ENCODE measurements at places on chromosomes 5 and 9. TPM values are rescaled to one million over a fixed set of nuclear protein-coding genes. Genes with fewer than 3 reads are reported as not detected.
A peak's percentile ranks its signal among the peaks of the same experiment; 100 is the strongest.

GRCh38 chr5:67998709-67999261, 216.8 kb upstream of the PIK3R1 start:
- H3K4me3 ChIP-seq = peak overlapping the region; percentile 16
- H3K27ac ChIP-seq = peak overlapping the region; percentile 33
- no peaks in the 10 kb centered on the region for H3K27me3 ChIP-seq
- no peaks in the 10 kb centered on the region for H3K36me3 ChIP-seq
- H3K4me1 ChIP-seq = no peaks in the 10 kb centered on the region

GRCh38 chr9:77779010-77779409, 130.9 kb upstream of the GNA14 start:
- H3K36me3 ChIP-seq = no peaks in the 10 kb centered on the region
- no peak overlapping the region for H3K4me3 ChIP-seq

GLDC gene
- total RNA-seq = 20.3 TPM

DNA sequence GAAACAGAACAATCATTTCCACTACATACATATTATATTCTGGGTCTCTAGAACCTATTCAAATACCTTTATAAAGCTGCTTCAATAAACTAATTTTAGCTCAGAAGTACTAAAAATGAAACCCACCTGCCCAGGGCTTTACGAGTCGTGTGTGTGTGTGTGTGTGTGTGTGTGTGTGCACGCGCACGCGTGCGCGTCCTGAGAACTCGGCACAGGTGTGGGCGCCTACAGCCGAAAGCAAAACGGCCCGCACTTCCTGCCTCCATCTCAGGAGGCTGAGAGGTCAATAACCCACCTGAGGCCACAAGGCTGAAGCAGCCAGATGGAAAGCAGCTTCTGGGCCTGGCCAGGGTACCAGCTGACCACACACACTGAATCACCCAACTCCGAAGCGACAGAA, 3.0 kb downstream of the CLPTM1L start:
- H3K4me1 ChIP-seq = peaks cover 23% of the 10 kb centered on the region
- no peak for DNase-seq
- H3K36me3 ChIP-seq = peaks cover 70% of the 10 kb centered on the region
- no peak overlapping the region for H3K4me3 ChIP-seq
- H3K27ac ChIP-seq = no peak overlapping the region
- H3K27me3 ChIP-seq = no peaks in the 10 kb centered on the region

CHSY3 gene
- 13.7 TPM for total RNA-seq

DNA sequence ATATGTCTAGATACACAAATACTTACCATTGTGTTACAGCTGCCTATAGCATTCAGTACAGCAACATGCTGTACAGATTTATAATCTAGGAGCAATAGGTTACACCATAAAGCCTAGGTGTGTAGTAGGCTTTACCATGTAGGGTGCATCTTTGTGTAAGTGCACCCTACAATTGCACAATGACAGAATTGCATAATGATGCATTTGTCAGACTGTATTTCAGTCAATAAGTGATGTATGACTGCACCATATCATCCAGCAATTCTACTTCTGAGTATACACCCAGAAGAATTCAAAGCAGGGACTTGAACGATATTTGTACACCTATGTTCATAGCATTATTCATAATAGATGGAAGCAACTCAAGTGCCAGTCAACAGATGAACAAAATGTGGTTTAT, 100.4 kb upstream of the SLC44A1 start:
- H3K27ac ChIP-seq = no peak overlapping the region
- H3K4me3 ChIP-seq = no peak overlapping the region
- peaks cover 17% of the 10 kb centered on the region for H3K4me1 ChIP-seq
- H3K36me3 ChIP-seq = no peaks in the 10 kb centered on the region
- no peak for DNase-seq
- no peaks in the 10 kb centered on the region for H3K27me3 ChIP-seq

DNA sequence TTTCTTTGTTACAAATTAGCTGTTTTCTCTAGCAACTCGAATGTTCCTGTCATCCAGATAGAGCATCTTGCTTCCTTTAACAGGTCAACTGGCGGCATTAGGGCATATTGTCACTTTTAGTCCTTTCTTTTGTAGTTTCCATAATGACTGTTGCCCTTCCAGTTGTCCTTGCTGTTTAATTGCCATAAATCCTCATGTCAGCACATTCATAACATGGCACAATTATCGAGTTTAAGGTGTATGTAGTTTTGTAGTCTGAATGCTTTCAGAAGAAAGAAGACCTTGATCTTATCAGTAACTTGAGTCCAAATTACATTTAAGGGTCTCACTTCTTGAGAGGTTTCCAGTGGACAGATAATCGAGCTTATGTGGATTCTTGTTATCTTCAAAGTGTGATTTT, 161.7 kb upstream of the CDH12 start:
- H3K4me1 ChIP-seq = no peaks in the 10 kb centered on the region
- H3K36me3 ChIP-seq = no peaks in the 10 kb centered on the region
- H3K27ac ChIP-seq = no peak overlapping the region
- no peaks in the 10 kb centered on the region for H3K27me3 ChIP-seq

- no peaks in the 10 kb centered on the region for H3K27me3 ChIP-seq
- no peaks in the 10 kb centered on the region for H3K36me3 ChIP-seq
- peaks cover 7% of the 10 kb centered on the region for H3K4me1 ChIP-seq
Observed at GRCh38 chr5:147555176-147555575, 45.3 kb upstream of the DPYSL3 start.

FBP2 gene
- 8.0 TPM for total RNA-seq

BTNL8 gene
- 0.11 TPM for total RNA-seq

PLPP7 gene
- 9.8 TPM for total RNA-seq

- H3K36me3 ChIP-seq = no peaks in the 10 kb centered on the region
- no peak overlapping the region for H3K4me3 ChIP-seq
- DNase-seq = no peak
- no peak overlapping the region for H3K27ac ChIP-seq
- no peaks in the 10 kb centered on the region for H3K27me3 ChIP-seq
- H3K4me1 ChIP-seq = no peaks in the 10 kb centered on the region
Observed at GRCh38 chr5:76441890-76442673, 39.0 kb downstream of the IQGAP2 start.

GRCh38 chr9:134186471-134187109, 22.2 kb upstream of the RNU6ATAC start:
- H3K27me3 ChIP-seq = no peaks in the 10 kb centered on the region
- H3K27ac ChIP-seq = no peak overlapping the region
- DNase-seq = peak; percentile 1
- H3K4me3 ChIP-seq = no peak overlapping the region
- H3K4me1 ChIP-seq = peaks cover 33% of the 10 kb centered on the region

GRCh38 chr5:113320273-113320780, 114.5 kb downstream of the TSSK1B start:
- no peaks in the 10 kb centered on the region for H3K36me3 ChIP-seq
- no peaks in the 10 kb centered on the region for H3K4me1 ChIP-seq
- H3K27ac ChIP-seq = no peak overlapping the region
- no peaks in the 10 kb centered on the region for H3K27me3 ChIP-seq
- H3K4me3 ChIP-seq = no peak overlapping the region

SPINK7 gene
- not detected for total RNA-seq

- no peak overlapping the region for H3K27ac ChIP-seq
- no peak for DNase-seq
- H3K4me3 ChIP-seq = no peak overlapping the region
- no peaks in the 10 kb centered on the region for H3K36me3 ChIP-seq
- no peaks in the 10 kb centered on the region for H3K27me3 ChIP-seq
Observed at GRCh38 chr5:83911367-83911919, 190.8 kb upstream of the HAPLN1 start.

SLCO6A1 gene
- not detected for total RNA-seq

PCDHGA9 gene
- total RNA-seq = 10.9 TPM

LEAP2 gene
- 1.8 TPM for total RNA-seq

DNA sequence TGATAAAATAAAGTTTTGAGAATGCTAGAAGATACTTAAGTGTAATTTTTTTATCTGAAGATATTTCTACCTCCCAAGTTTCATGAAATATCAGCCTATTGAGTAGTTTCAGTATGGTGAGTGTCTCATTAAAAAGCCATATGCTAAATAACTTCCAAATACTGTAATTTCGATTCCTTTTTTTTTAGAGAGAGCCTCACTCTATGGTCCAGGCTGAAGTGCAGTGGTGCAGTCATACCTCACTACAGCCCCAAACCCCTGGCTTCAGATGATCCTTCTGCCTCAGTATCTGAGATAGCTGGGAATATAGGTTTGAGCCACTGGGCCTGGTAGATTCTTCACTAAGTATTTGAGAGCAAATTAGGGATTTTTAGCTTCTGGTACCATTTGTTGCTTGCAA, 24.5 kb downstream of the CDC42SE2 start:
- peaks cover 3% of the 10 kb centered on the region for H3K36me3 ChIP-seq
- H3K4me3 ChIP-seq = no peak overlapping the region
- no peak for DNase-seq
- no peaks in the 10 kb centered on the region for H3K4me1 ChIP-seq
- H3K27ac ChIP-seq = no peak overlapping the region

DNA sequence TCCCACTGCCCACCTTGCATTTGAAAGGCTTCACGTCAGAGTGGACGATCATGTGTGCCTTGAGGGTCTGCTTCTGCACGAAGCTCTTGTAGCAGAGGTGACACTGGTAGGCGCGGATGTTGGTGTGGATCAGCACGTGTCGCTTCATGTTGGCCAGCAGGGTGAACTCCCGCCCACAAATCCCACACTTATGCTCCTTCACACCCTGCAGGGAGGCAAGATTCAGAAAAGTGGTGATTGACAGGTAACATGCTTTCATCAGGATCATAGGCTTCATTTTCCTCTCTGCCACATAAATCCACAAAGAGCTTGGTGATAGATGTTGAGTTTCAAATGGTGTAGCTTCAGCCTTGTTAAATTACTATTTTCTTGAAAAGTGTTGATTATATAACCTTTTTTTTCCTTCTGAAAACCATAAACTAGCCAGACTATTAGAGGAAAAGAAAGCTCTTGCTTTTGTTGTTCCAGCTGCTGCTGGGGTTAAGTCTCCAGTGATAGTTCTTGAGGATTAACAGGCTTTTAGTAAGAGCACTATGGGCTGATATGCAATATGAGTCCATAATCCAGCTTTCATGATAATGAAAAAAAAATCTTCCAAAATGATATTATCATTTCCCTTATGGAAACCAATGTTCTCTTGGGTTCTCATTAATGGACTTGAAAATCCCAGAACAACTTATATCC, 50.7 kb downstream of the ZNF366 start:
- peaks cover 37% of the 10 kb centered on the region for H3K4me1 ChIP-seq
- H3K27ac ChIP-seq = no peak overlapping the region
- H3K36me3 ChIP-seq = peaks cover 4% of the 10 kb centered on the region
- DNase-seq = no peak
- no peaks in the 10 kb centered on the region for H3K27me3 ChIP-seq

DNA sequence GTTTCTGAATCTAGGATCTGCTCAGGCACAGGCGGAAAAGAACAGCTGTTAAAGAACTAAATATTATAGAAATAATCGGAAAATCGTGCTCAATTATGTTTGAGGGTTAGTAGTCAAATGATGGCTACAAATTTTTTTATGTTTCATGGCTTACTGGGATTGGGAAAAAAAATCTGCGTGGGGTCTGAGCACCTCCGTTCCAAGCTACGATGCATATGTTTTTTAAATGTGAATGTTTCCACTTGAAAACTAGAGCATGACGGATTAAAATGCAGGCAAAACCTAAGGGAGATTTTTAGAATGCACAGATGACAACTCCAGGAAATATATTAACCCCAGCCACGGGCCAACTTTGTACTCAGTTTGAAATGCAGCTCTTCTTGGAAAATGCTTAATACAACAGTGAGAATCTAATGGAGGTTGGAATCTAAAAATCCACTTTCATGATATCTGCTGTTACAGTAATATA, 5.3 kb downstream of the OTP start:
- H3K4me3 ChIP-seq = no peak overlapping the region
- H3K27ac ChIP-seq = no peak overlapping the region
- DNase-seq = no peak
- H3K36me3 ChIP-seq = no peaks in the 10 kb centered on the region
- peaks cover 36% of the 10 kb centered on the region for H3K4me1 ChIP-seq

GRCh38 chr9:137731216-137731946, 112.6 kb downstream of the EHMT1 start:
- H3K4me1 ChIP-seq = no peaks in the 10 kb centered on the region
- no peaks in the 10 kb centered on the region for H3K27me3 ChIP-seq
- peaks cover 35% of the 10 kb centered on the region for H3K36me3 ChIP-seq

DNA sequence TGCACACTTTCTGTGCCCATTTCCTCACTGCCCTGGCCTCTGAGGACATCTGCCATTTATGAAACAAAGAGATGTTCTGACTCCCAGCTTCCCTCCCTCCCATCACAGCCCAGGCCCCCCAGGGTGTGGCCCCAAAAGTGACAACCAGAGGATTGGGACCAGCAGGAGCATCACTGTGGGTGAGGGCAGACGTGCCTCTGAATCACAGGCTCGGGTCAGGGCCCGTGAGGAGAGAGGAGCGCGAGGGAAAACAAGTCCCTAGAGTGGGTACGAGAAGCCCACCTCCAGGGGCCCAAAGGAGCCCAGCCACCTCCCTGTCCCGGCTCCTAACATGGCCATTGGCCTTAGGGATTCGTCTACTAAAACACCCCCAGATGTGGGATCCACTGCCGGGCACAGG, 138.0 kb upstream of the FSTL4 start:
- no peak for DNase-seq
- no peak overlapping the region for H3K27ac ChIP-seq
- H3K4me3 ChIP-seq = no peak overlapping the region

- H3K4me1 ChIP-seq = peaks cover 30% of the 10 kb centered on the region
- H3K27me3 ChIP-seq = no peaks in the 10 kb centered on the region
- peak overlapping the region; percentile 69 for H3K27ac ChIP-seq
- DNase-seq = peak; percentile 69
Observed at GRCh38 chr9:127397646-127398274, 791 bp downstream of the SLC2A8 start.

PCDHA11 gene
- 10.8 TPM for total RNA-seq

- peaks cover 9% of the 10 kb centered on the region for H3K36me3 ChIP-seq
- H3K4me3 ChIP-seq = no peak overlapping the region
- DNase-seq = no peak
Observed at GRCh38 chr9:136619742-136620440, 42.8 kb upstream of the EGFL7 start.

DNA sequence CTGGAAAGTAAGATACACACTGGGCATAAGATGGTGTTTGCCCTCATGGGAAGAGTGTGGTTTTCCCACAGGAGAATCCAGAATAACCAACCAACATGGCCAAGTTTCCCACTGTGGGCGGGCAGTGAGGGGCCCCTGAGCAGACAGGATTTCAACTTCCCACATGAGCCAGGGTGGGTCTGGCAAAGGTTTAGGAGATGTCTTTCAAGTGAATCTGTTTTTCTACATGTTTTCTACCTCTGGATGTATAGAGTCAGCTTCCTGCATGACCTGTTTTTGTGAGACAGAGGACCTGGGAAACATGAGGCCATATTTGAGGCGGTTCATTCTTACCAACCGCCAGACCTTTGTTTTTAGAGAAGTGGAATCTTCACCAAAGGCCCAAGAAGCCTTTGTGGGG, 100.5 kb downstream of the TLE4 start:
- no peak for DNase-seq
- H3K27ac ChIP-seq = no peak overlapping the region
- no peaks in the 10 kb centered on the region for H3K36me3 ChIP-seq
- no peaks in the 10 kb centered on the region for H3K4me1 ChIP-seq
- no peaks in the 10 kb centered on the region for H3K27me3 ChIP-seq

- peak overlapping the region; percentile 50 for H3K4me3 ChIP-seq
- peaks cover 3% of the 10 kb centered on the region for H3K27me3 ChIP-seq
- DNase-seq = no peak
- H3K27ac ChIP-seq = no peak overlapping the region
- H3K4me1 ChIP-seq = peaks cover 13% of the 10 kb centered on the region
- no peaks in the 10 kb centered on the region for H3K36me3 ChIP-seq
Observed at GRCh38 chr9:96620181-96620514, 505 bp upstream of the CDC14B start.

Data from spinal cord (tissue), 10 donors.